ENCODE measurements at places on chromosomes 7 and 10.

DNA sequence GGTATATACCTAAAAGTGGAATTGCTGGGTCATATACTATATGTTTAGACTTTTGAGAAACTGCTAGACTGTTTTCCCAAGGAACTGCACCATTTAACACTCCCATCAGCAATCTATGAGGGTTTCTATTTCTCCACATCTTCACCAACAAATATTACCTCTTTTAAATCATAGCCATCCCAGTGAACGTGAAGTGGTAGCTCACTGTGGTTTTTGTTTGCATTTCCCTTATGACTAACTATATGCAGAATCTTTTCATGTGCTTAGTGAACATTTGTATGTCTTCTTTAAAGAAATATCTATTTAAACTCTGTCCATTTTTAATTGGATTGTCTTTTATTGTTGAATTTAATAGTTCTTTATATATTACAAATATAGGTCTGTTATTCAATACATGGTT is 115.8 kb upstream of the SEC61G start:
- no peak for DNase-seq

DNA sequence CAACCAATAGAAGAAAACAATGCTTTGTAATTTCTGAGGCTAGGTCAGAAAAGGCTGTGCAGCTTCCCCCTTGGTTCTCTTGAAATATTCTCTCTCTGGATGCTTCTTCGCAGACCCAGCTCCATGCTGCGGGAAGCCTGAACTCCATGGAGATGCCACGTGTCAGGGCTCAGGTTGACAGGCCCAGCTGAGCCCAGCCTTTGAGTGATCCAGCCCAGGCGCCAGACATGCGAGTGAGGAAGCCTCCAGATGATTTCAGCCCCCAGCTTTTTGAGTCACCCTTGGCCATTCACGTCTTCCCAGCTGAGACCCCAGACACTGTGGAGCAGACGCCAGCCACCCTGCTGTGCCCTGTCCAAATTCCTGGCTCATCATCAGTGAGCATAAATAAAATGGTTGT is 378.4 kb upstream of the NRP1 start:
- DNase-seq, result no peak

DNA sequence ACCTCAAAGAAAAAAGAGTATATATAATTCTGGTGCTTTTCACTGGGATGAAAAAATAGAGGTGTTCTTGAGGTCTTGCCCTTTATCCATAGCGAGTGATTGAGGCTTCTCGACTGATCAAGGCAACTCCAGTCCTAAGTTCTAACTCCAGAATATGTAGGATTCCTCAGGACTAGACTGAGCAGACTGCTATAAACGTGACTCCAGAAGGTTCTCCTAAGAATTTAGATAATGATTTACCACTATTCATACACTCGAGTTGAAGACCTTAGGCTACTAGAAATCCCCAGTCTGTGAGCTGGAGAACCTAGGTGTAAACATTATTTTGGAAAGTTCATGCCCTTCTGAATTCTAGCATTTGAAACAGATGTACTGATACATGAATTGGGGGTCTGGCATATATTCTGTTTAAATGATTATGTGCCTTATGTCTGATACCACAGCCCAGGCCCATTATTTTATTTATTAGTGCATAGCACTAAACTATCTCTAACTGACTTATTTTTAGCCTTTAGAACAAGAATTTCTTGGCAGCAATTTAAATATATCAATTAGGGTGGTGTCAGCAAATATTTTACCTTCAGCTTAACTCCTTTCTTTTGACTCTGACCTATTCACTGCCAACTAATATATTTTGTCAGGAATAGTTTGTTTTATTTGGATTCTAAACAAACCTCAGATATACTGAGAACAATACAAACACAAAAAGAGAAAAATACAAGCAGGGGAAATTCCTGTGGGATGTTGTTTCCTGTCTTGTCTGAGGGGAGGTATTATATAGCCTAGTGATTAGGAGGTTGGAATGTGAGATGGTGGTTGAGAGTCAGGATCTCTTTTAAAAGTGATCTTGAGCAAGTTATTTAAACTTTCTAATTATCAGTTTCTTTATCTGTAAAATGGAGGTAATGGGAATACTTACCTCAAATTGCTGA is 75.8 kb downstream of the PODXL start:
- no peak for DNase-seq

GRCh38 chr7:117053432-117053831 is 100.1 kb downstream of the ST7 start:
- DNase-seq, result no peak

DNA sequence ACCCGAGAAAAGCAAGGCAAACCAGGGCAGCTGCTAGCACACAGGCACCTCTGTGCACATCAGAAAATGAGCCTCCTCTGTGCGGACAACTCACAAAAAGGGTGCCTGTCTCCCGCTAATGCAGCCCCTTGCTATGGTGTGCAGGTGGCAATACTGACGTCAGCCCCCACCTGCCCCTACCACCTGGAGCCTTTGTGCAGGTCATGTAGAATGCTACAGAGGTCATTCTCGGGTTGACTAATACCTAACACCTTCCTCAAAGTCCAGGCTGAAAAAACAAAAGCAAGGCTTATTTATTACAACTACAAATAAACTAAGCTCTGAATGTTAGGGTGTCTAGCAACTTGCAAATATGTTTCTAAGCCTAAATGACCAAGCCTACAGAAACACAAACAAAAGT is 13.9 kb downstream of the PIP4K2A start:
- no peak for DNase-seq

DNA sequence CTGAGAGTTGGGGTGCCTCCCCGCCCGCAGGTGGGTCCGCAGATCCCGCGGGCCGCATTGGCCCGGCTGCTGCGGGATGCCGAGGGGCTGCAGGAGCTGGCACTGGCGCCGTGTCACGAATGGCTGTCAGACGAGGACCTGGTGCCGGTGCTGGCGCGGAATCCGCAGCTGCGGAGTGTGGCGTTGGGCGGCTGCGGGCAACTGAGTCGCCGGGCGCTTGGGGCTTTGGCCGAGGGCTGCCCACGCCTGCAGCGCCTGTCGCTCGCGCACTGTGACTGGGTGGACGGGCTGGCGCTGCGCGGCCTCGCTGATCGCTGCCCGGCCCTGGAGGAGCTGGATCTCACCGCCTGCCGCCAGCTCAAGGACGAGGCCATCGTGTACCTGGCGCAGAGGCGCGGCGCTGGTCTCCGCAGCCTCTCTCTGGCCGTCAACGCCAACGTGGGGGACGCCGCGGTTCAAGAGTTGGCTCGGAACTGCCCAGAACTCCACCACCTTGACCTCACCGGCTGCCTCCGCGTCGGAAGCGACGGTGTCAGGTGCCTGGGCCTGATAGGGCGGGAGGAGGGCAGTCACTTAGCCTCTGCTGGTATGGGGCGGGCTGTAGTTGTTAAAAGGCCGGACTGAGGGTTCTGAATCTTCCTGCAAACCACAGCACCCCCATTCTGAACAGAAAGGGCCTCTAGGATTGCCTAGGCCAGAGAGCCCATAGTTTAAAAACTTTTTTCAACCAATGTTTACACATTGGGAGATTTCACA is 1.3 kb downstream of the FBXL15 start:
- peak; percentile 49 for DNase-seq

DNA sequence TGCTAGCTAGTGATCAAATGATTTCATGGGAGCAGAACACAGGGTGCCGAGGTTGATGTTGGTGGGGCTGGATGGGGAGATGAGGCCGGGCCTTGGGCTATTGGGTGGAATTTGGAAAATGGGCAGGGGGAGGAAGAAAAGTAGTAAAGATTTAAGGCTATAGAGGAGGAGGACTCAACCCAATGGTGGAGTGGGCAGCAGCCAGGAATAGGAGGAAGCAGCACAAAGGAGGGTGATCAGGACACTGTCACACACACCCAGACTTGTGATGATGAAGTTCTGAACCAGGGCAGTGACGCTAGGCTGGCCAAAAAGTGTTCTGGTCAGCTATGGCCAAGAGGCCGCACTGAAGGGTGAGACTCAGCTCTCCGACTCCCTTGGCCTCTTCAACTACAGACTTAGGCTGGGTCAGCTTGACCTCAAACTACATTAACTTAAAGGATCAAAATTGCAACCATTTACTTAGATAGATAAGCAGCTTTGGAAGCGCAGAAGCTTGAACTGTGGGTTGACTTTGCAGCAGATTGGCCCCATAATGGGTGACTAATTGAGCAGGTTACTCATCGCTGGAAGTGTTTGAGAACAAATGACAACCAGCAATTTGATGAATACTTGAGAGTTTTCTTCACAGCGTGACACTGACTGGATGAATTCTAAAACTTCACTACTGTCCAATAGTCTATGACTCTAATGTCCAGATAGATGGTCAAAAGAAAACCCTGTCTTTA is 29.4 kb upstream of the GPR26 start:
- DNase-seq, result no peak

- DNase-seq, result peak; percentile 69
These were observed 266 bp upstream of the MDFIC start for GRCh38 chr7:114921631-114922025.

GRCh38 chr10:133520193-133520738 is 6.9 kb upstream of the CYP2E1 start:
- DNase-seq, result peak; percentile 94
